ENCODE measurements at places on chromosomes 4 and X.

DNA sequence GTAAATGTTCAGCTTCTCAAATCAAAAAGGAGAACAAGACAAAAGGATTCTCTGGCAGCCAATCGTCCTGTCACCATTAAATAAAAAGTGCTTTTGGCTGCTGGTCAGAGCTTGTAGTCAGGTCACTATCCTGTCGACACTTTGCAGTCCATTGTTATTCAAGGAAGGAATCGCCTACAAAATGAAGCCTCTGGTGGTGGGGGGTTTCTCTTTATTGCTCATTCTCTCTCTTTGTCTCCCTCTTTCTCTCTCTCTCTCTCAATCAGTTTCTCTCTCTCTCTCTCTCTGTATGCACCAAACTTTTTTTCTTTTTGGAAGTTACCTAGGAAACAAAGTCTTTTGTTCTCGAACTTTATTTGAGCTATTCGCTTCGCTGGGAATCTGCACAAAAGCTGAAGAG lies 17.6 kb upstream of the SCML1 start:
- no peak for DNase-seq

DNA sequence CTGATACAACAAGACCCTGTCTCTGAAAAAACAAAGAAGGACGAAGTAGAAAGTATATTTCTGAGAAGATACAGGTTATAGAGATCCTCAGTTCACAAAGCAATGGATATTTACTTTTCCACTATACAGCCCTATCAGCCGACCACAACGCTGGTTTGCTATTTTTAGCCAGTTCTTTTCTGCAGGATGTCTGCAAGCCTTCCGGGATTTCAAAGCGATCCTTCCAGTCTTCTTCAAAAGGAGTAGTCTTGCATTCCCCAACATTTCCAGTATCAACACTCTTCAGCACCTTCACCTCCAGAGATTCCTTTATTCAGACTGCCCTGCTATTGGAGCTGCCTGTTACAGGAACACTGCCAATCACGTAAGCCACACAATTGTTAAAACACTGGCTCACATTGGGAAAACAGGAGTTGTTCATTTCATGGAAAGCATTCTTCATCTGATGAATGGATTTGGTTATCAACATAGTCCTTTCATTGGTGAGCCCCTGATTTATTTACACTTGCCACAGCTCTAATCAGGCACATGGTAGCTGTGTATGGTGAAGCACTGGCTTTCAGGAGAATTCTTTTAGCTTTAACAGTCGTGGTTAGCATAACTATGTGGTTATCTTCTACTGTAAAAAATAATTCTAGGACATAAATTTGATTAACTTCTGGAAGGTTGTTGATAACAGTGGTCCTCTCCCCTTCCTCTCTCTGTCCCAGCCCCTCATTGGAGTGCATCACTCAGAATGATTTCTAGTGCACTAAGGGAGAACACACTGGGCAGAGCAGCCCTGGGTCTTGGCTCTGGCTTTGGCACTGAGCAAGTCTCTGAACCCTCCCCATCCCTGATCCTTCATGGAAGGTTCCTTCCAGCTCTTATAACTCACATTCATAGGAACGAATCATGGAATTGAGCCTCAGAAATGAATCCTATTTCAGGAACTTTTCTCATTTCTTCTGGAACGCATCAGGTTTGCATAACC lies 109.9 kb upstream of the SORBS2 start:
- no peak for DNase-seq

DNA sequence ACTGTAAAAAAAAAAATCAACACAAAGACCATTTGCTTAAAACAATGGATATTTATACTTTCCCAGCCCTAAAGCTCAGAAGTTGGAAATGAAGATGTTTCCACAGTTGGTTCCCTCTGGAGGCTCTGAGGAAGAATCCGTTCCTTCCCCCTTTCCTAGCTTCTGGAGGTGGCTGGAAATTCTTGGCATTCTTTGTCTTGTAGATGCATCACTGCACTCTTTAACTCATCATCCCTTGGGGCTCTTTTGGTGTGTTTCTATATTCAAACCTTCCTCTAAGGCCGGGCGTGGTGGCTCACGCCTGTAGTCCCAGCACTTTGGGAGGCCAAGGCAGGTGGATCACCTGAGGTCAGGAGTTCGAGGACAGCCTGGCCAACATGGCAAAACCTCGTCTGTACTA lies 78.7 kb downstream of the VCX3A start:
- DNase-seq, result no peak

GRCh38 chrX:110786486-110786885 lies 9.1 kb downstream of the CHRDL1 start:
- no peak for DNase-seq

DNA sequence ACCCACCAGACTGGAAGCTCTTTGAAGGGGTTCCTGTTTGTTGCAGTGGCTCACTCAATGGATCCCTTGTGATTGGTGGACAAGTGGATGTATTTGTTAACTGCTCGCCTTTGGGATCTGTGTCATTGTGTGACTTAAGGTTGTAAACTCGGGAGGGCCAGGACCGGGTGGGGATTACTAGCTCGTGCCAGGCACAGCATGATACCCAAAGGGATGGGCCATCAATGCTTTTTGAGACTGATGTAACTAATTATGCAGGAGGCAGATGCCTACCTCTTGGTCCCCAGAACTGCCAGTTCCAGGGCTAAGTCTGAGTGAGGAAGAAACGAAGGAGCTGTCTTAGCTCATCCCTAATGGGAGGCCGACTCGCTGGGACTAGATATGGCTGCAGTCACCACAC lies 27.7 kb downstream of the UTP14A start:
- DNase-seq, result no peak

GRCh38 chr4:92516450-92516849 lies 212.7 kb downstream of the GRID2 start:
- DNase-seq, result no peak

GRCh38 chr4:104486716-104487504 lies 7.8 kb downstream of the CXXC4 start:
- no peak for DNase-seq

GRCh38 chr4:112196461-112196860 lies 35.1 kb upstream of the AP1AR start:
- no peak for DNase-seq

DNA sequence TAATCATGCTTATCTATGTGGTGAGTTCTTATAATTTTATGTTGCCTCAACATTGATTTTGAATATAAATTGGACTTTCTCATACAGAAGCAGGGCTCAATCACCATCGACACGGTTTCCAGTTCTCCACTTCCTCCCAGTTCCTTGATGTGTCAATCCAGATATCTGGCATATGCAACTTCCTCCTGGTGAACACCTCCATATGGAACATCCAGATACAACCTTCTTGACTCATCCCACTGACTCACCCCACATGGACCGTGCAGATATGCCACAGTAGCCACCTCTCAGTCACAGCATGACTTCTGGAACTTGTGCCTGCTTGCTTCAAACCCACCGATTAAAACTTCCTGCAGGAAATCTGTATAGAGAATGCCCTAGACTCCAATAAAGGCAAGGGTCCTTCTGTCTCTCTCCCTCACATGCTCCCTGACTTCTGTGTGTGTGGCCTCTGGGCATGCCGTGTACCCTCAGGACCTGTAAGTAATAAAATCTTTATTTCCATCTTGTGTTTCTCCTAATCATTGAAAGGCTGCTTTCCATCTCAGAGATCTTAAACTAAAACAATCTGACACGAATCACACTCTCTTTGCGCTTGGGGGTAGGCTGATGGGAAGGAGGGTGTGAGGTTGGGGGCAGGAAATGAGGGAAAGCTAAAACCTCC lies 67.0 kb downstream of the HTRA3 start:
- DNase-seq, result no peak

DNA sequence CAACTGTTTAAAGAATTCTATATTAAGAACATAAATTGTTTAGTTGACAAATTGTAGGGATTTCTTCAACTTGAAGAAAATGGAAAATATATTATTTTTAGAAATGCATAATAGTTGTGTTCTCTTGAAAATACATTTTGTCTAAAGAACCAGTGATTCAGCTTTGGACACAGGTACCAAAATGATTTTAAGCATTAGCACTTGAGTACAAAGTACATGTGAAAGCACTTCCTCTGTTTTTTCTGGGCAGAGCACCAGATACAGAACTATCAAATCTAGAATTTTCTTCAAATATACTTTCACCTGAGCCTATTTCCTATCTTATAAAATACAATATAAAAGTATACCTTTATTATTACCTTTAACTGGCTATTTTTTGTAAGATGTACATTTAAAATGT lies 539.8 kb downstream of the ADGRL3 start:
- DNase-seq, result no peak

- DNase-seq, result no peak
These were observed 41.2 kb downstream of the SH3RF1 start for GRCh38 chr4:169229571-169230028.

DNA sequence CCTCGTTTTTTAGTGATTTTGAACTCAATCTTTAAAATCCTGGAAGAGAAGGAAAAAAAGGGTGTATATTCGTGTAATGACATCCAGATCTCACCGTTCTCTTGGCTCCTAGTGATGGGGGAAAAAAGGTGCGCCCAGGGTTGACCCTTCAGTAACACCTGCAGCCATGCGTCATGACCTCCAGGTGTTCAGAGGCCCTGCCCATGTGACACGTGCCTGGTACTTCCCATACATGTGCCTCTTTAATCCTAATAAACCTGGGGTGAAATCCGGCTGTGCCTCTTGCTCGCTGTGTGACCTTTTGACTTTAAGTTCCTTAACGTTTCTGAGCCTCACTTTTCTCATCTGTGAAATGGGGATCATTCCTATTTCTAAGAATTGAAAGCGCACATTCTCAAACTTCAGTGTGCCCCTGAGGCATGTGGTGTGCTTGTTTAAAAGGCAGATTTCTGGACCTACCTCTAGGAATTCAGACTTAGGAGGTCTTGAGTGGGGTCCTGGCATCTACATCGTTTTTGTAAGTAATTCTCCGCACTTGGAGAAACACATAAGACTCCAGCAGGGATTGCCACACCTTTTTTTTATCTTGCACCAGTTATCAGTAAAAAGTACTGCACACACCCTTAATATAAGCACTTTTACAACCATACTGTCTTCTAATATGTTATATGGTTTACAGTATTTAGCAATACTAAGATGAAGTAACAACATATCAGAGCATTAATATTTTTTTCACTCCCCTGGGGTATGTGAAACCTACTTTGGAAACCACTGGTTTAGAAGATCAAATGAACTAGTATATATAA lies 90.1 kb downstream of the RELL1 start:
- no peak for DNase-seq

DNA sequence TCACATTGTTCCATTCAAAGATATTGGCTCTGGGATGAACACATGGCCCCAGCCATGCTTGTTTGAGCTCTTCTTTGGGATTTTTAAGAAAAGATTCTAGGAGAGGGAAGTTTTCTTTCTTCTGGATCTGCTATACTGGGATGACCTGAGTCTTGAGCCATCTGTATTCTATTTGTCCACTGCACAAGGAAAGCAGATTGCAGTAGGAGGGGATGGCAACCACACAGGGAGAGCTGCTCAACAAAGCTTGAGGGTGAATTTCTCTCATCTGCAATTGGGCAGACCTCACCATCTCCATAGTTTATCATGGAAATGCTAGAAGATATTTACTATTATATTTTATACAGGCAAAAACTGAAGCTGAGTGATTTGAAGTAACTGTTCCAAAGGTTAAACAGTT lies 34.3 kb downstream of the ADH7 start:
- DNase-seq, result no peak

DNA sequence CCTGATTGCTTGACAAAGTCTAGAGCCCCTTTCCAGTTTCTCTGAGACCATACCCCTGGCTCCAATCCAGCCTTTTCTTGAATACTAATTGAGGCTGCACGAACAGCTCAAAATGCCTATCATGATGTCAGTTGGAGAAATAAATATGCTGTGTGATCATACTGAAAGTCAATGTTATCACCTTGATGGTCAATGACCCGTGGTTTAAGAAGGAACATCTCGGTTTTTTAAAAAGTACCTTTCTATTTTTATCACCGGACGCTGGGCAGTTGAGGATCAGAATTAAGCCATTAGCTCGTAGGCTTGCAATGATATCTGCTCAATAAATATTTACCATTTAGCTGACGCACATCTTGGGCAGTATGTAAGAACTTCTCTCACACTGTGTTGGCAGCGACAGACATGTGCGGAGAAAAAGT lies 852 bp upstream of the WDR44 start:
- no peak for DNase-seq

DNA sequence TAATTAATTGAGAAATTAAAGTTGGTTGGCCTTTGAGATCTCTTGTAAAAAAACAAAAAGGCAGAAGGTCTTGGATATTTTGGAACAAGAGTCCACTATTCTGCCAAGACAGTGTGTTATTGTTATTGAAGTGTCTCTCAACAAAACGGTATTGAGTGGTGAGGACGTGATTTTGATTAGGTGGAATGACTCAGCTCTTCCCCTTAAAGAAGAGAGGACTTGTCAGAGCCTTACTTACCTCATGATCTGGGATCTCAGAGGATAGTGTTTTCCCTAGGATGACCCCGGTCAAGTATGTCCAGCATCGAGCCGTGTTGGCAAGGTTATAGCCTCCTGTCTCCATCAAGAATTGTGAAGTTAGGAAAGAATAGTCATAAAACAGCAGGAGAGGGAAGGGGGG lies 110.9 kb downstream of the HDAC8 start:
- no peak for DNase-seq

DNA sequence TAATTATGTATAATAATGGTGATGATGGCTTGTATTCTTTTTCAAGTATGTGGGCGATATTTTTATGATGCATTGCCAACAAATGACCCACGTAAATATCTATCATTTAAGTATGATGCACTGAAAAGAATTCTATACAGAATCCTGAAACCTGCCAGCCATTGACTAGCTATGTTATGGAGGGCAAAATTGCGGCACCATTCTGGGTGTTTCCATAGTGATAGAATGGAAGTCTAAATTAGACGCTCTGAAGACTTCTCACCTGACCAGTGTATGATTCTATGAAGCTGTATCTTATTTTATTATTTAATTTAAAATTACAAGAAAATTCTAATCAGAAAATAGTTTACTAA lies 677 bp upstream of the CENPC start:
- no peak for DNase-seq

- no peak for DNase-seq
These were observed 291.1 kb downstream of the TRIML1 start for GRCh38 chr4:188430384-188430783.

GRCh38 chr4:95256108-95256835 lies 292.5 kb downstream of the UNC5C start:
- DNase-seq, result no peak

DNA sequence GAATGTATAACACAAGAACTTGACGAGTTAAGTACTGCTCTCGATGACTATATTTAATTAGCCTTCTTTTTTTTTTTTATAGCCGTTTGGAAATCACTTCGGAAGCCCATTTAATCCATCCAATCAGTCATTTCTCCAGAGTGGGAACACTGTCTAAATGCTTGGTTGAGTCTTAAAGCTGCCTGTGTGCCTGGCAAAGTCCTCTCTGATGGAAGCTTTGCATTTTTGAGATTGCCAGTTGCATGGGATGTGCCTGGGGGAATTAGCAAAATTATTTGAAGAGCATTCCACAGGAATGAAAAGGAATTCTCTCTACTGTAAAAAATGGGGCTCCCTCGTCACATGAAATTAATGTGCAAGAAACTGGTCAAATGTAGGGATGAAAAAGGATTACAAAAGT lies 398.8 kb upstream of the RPS6KA3 start:
- DNase-seq, result no peak
